ENCODE measurements at places on chromosomes 13 and 19.
A peak's percentile ranks its signal among the peaks of the same experiment; 100 is the strongest.

DNA sequence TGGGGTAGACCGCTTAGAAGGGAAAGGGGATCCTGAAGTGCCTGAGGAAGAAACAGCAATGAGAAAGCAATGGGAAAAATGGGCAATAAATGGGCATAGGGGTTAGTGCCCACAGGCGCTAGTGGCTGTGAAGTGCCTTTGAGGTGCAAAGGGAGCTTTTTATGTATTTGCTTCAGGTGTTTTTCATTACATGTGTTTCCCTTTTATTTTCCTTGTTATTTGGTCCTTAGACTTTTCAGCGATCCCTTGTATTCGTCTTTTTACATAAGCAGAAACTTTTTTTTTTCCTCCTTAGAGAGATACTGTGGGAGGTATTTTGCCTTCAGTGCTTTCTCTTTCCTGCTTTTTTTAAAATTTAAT is 19.6 kb downstream of the NFIX start:
- DNase-seq: no peak

DNA sequence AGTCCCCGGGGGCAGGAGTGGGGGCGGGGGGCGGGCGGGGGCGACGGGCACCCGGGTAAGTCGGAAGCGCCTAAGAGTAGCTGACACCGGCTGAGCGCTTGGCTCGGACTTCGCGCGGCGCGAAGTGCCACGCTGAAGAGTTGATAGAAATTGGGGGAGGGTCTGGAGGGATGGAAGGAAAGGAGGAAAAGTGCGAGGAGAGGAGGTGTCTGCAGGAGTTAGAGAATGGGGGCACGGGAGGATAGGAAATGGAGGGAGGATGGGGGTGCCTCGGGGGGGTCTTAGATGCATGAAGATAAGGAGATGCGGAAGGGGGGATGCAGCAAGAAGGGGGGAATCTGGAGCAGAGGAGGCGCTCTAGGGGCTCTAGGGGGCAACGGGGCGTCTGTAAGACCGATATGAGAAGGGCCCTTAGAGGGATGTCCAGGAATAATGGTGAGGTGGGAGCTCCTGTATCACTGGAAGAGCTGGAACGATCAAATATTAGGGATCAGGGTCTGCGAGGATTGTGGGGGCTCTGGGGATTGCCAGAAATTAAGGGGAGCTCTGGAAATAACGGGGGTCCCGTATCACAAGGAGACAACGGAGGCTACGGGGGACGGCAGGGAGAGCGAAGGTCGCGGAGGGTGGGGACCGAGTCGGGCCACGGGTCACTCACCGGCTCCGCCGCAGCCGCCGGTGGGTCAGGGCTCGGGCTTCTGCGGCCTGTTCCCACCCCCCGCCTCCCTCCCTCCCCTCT is at the start of gene MYPOP:
Gene MYPOP, minus strand, starts transcription at position 702 of the 739 bp plus-strand sequence. CDS start 840 bp downstream, outside the sequence.
- peak; percentile 57 for DNase-seq

DNA sequence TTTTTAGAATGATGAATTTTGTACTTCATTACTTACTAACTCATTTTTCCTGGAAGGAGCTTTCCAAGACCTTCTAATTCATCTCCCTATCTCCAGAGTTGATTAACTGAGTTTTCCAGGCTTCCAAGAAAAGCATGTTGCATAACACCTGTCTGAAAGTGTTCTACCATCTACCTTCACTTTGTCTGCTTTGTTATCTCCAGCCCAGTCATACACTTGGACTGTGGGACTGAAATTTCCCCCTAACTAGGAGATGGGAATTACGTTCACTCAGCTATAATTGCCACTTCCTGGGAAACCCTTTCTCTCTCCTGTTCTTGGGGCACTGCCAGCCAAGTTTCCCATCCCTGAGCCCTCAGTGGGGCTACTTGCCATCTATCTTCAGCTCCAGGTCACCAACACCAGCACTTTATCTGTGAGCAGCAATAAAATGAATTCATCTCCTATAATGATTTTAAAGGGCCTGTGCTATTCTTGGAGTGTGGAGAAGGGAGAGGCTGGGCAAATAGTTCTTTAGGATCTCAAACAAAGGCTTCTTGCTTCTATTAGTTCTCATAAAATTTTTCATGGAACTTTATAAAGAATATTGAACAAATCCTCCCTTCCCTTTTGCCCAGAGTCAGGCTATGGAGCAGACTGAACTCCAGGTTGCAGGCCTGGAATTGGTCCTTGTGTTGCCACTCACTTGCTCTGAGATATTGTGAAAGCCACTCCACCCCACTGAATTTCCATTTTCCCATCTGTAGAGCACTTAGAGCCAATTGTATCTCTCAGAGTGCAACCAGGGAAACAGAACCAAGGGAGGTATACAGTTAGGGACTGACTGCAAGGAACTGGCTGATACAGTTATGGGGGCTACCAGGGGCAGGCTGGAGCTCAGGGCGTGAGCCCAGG is 17.8 kb upstream of the ATP12A start:
- no peak for DNase-seq

GRCh38 chr13:59201841-59202240 is 961.9 kb downstream of the DIAPH3 start:
- DNase-seq: no peak

GRCh38 chr13:59304596-59304995 is 859.1 kb downstream of the DIAPH3 start:
- no peak for DNase-seq

GRCh38 chr19:15427991-15428471 is 9.2 kb upstream of the AKAP8L start:
- DNase-seq: no peak

- DNase-seq: no peak
Observed at GRCh38 chr13:50747737-50748350, 95.6 kb downstream of the DLEU7 start.

DNA sequence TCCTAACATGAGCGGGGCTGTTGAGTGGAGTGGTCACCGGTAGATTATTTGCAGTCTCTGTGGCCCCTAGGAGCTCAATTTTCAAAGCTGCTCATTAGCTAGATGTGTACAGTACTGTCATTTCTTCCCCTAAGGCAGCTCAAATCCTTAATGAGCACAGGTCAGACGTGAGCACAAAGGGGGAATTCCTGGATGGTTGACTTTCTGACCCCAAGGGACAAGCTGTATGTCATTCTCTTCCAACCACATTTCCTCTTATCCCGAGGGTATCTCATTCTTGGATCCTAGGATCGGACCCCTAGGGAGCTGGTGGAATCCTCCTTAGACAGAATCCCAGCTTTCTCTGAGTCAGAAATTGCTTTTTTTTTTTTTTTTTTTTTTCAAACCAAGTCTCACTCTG is 5.7 kb upstream of the OR7G3 start:
- no peak for DNase-seq
